Myometrial cell (primary cell): ENCODE measurements at places on chromosomes 2 and 18. TPM values are rescaled to one million over a fixed set of nuclear protein-coding genes. Genes with fewer than 3 reads are reported as not detected.

FBXO15 gene
- total RNA-seq: 0.53 and 0.58 TPM in 2 replicates

CLEC4F gene
- not detected in 2 replicates for total RNA-seq

SCYGR4 gene
- not detected in 2 replicates for total RNA-seq

POTEI gene
- total RNA-seq: not detected in 2 replicates

LRRC30 gene
- total RNA-seq: not detected in 2 replicates

RBM45 gene
- total RNA-seq: 10.1 and 11.3 TPM in 2 replicates

TMEM198 gene
- total RNA-seq: 0.53 and 3.5 TPM in 2 replicates

ALPI gene
- not detected in 2 replicates for total RNA-seq

SPDYA gene
- total RNA-seq: under 0.01 and 0.18 TPM in 2 replicates

ELAC1 gene
- 6.4 and 7.5 TPM in 2 replicates for total RNA-seq

PFN4 gene
- total RNA-seq: 1.1 and 2.0 TPM in 2 replicates

CFLAR gene
- 44.1 and 59.7 TPM in 2 replicates for total RNA-seq

AFF3 gene
- under 0.01 TPM in 1 of 2 replicates, not detected in the other for total RNA-seq

DSG2 gene
- total RNA-seq: 9.8 and 15.6 TPM in 2 replicates

NCKAP1 gene
- 82.9 and 89.1 TPM in 2 replicates for total RNA-seq

OLA1 gene
- 142 TPM in 2 replicates for total RNA-seq

GKN2 gene
- not detected in 2 replicates for total RNA-seq

DNAJC5G gene
- not detected in 2 replicates for total RNA-seq

TEX44 gene
- total RNA-seq: not detected in 2 replicates

CD8A gene
- not detected in 2 replicates for total RNA-seq
